Glomerular endothelial cell (primary cell): ENCODE measurements at places on chromosomes 5 and 9. TPM values are rescaled to one million over a fixed set of nuclear protein-coding genes. Genes with fewer than 3 reads are reported as not detected.

Gene CDH9
- not detected in 2 replicates for total RNA-seq

Gene CDKN2B-AS1
- total RNA-seq, result 2.9 and 7.1 TPM in 2 replicates

Gene PRR16
- 1.2 and 1.6 TPM in 2 replicates for total RNA-seq

Gene CCL28
- total RNA-seq, result 0.53 and 0.87 TPM in 2 replicates

Gene CCNI2
- total RNA-seq, result not detected in 2 replicates

Gene CD72
- total RNA-seq, result 1.3 TPM in 1 of 2 replicates, not detected in the other

Gene GPX3
- total RNA-seq, result 0.34 and 2.8 TPM in 2 replicates

Gene CCNG1
- 162 and 289 TPM in 2 replicates for total RNA-seq

- no peak for DNase-seq
These were observed 18.0 kb downstream of the TRIM7 start for GRCh38 chr5:181186986-181187499.

- no peak for DNase-seq
These were observed 83.8 kb downstream of the PRRT1B start for GRCh38 chr9:131629226-131629500.

DNA sequence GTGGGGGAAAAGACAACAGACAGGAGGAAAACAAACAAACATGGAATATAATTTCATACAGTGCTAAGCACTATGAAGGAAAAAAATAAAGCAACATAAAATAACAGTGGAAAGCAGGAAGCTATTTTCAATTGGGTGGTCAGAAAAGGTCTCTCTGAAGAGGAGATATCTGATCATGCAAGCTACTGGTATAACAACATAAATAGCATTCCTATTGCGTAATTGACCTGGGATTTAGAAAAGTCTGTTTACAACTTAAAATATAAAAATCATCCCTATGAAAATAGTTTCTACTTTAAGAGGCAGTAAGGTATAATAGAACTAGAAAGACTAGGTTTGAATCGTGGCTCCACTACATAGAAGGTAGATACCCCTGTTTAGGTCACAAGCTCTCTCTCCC lies 61.4 kb downstream of the FBXW11 start:
- DNase-seq, result no peak

DNA sequence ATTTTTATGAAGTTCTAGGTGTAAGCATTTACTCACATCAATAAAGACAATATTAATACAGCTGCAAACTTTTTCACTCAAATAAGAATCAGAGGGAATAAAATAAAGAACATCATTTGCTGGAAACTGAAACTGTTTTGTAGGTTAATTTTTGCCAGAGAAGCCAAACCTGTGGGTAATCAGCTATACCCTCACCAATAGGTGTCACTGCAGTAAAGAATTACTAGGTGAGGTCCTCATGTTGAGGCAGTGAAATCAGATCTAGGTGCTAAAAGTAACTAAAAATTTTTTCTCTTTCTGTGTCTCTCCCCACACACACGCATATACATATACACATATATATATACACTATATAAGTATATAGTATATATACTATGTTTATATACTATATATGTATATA lies 1016.3 kb upstream of the SEMA6A start:
- DNase-seq, result no peak

DNA sequence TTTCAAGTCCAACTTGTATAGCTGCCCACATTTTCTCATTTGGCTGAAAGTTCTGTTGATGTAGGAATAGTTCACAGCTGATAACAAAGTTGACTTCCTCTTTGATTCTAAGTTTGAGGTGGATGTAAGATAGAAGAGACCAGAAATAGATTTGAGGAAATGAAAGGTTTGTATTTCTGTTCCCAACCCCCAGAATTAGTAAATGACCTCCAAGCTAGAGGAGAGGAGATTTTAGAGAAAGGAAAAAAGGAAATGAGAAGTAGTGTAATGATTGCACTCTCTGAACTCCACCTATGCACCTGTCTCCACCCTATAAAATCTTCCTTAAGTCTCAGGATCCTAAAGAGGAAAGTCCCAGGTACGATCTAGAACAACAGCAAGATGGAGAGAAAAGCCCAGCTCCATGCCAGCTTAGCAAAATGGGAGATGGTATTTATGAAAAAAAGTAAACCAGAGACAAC lies 130.4 kb upstream of the POC5 start:
- DNase-seq, result no peak

DNA sequence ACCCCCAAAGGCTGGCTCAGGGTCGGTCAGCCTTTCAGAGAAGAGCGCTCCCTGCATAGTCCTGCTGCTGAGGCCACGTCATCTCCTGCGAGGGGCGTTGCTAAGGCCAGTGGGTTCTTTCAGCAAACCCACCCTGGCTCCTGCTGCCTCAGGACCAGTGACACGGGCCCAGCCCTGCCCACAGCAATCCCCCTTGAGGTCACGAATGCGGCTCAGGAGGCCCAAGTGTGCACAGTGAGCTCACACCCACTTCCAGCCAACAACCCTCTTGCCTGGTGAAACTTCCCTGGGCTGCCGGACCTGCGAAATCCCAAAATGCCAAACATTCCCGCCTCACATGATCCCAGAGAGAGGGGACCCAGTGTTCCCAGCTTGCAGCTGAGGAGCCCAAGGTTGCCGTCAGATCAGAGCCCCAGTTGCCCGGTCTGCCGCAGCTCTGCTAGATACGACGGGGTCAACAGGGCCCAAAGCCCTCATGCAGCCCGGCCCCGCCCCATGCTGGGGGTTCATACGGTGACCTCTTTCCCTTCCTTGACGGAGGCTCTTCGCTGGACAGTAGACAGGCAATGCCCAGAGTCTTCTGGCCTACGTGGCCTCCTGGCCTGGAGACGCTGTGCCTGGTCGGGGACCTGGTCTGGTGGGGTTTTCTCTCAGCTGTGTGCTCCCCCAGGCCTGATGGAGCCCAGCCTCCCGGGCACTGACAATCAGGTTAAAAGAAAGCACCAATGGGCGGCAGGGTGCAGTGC lies 116.4 kb upstream of the COL5A1 start:
- no peak for DNase-seq

GRCh38 chr5:83871533-83872395 lies 151.1 kb upstream of the HAPLN1 start:
- DNase-seq, result no peak

GRCh38 chr9:77556396-77556795 lies 91.7 kb downstream of the GNA14 start:
- no peak for DNase-seq

GRCh38 chr9:92446536-92446935 lies 22.3 kb upstream of the OMD start:
- DNase-seq, result no peak

DNA sequence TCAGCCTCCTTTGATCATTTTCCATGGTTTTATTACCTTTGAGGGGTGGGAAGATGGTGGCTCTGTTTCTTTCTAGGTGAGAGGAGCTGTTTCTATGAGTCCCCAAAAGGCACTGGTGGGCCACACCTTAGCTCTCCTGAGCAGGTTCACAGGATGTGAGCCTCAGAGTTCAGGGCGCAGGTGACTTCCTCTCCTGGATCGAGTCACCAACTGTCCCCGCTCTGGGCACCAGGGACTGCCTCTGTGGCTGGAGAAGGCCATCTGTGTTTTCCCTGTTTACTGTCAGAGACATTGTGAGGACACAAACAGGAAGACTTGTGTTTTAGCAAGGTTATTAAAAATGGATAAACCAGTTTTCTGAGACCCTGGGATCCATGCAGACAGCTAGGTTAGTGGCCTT lies 68.5 kb downstream of the IL31RA start:
- no peak for DNase-seq

DNA sequence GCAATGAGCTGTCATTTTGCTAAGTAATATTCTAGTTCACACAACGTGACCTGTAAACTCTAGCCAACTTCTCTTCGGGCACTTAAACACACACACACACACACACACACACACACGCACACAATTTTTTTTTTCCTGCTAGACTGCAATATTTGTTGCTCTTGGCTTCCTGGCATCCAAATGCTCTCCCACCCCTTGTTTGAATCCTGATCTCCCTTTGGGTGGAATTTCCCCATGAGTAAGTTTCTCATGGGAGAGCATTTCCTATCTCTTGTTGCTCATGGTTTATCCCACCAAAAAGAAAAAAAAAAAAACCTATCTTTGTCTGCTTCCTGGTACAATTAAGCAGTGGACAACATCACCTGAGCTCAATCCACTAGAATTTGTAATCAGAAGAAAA lies 54.7 kb upstream of the TSLP start:
- DNase-seq, result no peak

DNA sequence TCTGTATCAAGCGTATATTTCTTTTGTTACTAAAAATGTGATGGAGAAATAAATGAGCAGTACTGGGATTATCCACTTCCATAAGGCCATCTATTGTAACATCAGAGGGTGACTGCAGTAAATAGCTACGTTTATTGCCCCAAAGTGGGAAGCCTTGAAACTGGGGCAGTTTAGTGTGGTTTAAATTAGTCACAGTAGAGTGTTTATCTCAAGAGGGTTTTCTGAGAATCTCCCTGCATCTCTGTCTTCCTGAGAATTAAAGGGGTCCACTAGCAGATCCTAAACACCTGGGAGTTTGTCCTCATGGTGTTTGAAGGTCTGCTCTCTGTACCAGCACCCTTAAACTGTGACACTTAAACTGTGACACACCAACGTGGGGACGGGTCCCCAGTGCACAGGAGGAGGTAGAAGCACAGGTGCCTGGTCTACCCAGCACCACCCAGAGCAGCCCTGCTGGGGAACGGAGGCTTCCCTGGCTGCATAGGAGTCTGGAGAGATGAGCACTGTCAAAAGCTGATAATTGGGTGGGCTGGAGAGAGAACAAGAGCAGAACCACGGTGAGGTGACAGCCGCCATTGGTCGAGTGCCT lies 25.2 kb downstream of the PRRC2B start:
- DNase-seq, result no peak

DNA sequence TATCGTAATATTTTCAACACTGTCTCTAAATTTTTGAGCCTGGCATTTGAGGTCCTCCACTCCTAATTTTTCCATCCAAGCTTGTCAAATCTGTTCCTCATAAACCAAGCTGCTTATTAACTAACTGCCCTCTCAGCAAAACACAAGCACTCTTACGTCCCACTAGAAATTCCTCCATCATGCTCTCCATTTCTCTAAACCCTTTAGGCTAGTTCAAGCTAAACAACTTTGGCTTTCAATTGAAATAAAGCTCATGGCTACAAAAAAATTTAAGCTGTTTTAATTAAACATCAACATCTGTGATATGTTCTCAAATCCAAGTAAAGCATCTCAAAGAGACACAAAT lies 45.7 kb downstream of the RNF145 start:
- no peak for DNase-seq

DNA sequence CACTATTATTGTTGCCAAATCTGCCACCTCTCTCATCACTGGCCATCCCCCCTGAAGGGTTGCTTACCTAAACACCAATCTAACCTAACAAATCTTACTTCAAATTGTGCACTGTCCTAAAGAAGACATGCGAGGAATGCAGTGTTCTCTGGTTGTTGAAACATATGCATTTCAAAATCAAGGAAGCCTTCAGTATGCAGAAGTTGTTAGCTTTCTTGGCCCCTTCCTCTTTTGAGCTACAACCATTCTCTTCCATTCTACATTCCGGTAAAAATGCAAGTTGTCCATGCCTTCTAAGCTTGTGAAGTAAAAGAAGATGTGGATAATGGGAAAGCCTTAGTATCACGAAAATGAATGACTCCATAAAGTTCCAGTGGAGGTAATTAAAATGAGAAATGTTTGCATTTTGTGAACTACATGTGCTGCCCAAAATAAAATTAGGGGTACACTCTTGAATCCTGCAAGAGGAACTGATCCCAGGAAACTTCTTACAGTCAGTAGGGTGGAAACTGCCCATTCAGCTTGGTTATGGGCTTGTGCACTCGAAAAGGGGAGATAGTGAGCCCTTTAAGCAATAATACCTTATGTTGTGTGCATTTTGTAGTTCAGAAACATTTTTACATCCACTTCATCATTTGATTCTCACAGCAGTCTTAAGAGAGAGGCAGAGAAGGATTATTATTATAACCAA lies 77.6 kb upstream of the ADRB2 start:
- DNase-seq, result no peak
